Astrocyte of the hippocampus (primary cell): ENCODE measurements at places on chromosomes 16 and 17.

DNA sequence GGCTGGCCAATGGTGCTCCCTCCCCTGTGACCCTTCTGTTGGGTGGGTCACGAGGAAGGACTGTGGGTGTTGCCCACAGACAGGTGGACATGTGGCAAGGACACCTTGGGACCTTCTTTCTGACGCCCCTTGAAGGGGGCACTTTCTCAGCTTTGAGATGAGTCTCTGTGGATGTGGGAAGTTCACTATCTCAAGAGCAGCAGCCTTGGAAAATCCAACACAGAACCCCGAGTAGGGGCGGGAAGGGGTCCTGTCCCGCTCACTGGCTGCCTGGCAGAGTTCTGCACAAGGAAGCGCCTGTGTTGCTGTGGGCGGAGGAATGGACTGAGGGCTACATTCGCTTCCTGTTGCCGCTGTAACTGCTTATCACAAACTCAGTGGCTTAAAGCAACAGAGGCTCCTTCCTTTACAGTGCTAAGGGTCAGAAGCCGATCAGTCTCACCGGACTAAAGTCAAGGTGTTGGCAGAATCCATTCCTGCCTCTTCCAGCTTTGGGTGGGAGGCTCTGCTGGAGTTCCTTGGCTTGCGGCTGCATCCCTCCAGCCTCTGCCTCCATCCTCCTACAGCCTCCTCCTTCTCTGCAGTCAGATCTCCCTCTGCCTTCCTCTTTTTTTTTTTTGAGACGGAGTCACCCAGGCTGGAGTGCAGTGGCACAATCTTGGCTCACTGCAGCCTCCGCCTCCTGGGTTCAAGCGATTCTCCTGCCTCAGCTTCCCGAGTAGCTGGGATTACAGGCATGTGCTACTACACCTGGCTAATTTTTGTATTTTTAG lies 305.2 kb downstream of the SEC14L1 start:
- no peak for DNase-seq

GRCh38 chr16:79336437-79337229 lies 263.9 kb downstream of the MAF start:
- DNase-seq = no peak

DNA sequence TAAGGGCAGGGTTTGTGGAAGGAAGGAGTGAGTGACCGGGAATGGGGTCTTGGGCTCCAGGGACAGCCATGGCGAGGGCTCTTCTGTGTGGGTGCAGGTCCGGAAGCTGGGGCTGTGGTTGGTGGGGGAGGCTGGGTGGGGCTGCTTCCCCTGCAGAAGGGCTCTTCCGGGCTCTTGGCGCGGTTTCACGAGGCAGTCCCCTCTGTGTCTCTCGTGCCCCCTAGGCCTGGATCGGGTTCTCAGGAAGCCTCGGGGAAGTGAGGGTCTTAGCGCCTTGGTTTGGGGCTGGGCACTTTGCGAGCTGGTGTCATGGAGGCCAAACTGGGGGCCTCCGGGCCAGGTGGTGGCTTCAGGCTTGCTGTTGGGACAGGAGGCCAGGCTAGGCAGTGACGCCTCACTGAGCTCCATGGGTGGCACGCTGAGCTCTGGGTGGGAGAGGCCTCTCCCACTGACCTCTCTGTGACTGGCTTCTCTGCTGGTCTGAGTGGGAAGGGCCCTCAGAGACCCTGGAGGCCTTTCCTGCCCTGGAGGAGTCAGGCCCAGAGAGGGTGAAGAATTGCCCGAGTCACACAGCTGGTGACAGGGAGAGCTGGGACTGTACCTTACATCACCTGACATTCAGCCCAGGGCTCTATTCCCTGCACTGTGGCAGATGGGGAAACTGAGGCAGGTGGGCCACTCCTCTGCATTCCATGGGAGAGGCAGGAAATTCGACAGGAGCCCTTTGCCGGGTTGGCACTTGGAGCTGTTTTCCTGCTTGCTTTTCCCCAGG lies 8.2 kb downstream of the ADCY7 start:
- no peak for DNase-seq

DNA sequence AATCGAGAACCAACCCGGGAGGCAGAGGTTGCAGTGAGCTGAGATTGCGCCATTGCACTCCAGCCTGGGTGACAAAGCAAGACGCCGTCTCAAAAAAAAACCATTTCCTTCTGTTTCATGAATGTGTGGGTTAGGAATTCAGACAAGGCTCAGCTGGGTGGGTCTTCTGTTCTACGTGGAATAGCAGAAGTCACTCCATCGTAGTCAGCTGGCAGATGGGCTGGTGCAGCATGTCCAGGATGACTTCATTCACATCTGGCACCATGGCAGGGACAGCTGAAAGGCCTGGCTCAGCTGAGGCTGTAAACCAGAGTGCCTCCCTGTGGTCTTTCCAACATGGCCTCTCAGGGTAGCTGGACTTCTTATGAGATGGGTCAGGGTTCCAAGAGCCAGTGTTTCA lies 89.0 kb downstream of the C17orf67 start:
- no peak for DNase-seq

- no peak for DNase-seq
Observed at GRCh38 chr16:76787394-76787793, 403.6 kb upstream of the MON1B start.

DNA sequence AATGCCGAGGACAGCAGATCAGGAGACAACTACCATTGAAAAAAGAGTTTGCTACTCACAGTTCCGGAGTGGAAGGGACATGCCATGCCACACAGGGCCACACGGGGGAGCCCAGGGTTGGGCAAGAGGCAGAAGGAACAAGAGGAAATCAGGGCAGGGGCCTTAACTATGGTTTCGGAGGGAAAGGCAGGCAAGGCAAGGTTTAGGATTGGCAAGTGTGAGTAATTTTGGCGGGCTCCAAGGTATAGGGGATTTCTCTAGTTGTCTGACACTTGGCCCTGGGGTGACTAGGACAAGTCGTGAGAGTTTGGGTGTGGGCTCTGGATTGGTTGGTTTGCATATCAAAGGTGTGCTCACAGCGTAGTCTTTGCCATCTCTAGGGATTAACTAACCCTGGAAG lies 27.0 kb upstream of the NTN1 start:
- DNase-seq = peak; percentile 65

DNA sequence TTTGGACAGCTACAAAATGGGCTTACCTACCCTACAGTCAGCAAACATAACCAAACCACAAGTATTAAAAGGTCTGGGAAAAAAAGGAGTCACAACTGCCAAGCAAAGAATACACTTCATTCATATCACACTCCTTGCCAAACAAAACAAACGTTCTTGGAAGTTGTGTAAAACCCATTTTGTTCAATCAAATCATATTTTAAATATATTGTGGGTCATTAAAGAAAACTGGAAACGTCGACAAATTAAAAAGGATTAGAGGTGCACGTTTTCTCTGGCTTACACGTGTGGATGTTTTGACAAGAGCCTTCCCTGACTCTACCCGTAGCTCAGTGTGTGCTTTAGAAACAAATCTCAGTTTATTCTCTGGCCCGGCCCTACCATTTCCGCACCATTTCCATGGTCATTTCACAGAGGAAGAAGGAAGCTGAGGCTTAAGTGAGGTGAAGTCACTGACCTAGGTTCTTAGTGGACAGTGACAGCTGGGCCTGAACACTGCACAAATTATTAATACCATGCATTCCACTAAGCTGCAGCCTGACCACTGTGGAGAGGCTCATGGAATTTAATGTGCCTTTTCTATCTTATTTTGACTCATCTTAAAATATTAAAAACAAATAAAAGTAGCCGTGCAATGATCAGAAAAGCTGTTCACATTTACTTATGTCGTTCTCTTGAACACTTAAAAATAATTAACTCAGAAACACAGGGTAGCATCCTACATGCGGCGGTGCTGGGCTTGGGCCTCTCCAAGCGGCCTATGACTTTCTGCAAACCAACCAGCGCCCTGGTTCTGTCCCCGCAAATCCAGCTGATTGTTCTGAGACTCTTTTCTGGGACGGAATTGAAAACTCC lies 968 bp downstream of the CEP112 start:
- DNase-seq = peak; percentile 45

DNA sequence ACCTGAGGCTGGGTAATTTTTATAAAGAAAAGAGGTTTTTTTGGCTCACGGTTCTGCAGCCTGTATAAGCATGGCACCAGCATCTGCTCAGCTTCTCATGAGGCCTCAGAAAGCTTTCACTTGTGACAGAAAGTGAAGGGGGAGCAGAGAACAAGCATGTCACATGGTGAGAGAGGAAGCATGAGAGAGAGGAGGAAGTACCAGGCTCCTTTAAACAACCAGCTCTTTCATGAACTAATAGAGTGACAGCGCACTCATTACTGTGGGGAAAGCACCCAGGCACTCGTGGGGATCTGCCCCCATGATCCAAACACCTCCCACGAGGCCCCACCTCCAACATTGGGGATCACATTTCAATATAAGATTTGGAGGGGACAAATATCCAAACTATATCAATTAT lies 86.8 kb downstream of the USP32 start:
- no peak for DNase-seq

- peak; percentile 39 for DNase-seq
Observed at GRCh38 chr16:28186752-28187151, 25.0 kb downstream of the XPO6 start.

DNA sequence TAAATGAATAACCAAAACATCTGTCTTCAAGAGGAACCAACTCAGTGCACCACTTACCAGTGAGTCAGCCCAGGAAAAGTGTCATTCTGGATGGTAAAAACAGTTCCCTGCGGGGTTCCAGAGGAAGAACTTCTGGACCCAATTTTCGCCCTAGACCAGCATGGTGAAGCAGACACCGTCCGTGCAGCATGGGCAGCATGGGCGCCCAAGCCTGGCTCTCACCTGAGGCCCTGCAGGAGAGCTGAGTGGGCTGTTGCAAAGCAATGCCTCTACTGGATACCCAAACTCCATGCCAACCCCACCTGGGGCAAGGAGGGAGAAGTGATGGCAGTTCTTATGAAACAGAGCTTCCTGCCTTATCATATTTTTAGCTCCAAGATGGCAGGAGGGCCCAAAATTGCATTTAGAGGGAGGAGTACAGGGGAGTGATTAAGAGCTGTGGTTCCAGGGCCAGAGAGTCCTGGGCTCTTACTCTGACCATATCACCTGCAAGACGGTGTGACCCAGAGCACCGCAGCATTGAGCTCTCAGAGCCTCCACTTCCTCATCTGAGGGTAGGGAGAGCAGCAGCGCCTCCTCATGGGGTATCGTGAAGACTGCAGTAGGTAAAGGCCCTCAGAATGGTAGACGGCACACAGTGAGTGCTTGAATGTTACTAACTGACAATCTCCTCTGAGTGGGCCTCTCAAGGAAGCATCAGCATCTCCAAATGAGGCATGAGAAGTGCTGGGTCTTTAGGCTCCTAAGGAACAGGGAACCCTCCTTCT lies 16.6 kb upstream of the INPP5K start:
- no peak for DNase-seq
